ENCODE measurements at places on chromosomes 12 and 14.

- no peak for DNase-seq
Observed at GRCh38 chr14:69350892-69351291, 47.2 kb downstream of the ERH start.

- no peak for DNase-seq
Observed at GRCh38 chr14:52313462-52313861, 650 bp upstream of the PTGER2 start.

DNA sequence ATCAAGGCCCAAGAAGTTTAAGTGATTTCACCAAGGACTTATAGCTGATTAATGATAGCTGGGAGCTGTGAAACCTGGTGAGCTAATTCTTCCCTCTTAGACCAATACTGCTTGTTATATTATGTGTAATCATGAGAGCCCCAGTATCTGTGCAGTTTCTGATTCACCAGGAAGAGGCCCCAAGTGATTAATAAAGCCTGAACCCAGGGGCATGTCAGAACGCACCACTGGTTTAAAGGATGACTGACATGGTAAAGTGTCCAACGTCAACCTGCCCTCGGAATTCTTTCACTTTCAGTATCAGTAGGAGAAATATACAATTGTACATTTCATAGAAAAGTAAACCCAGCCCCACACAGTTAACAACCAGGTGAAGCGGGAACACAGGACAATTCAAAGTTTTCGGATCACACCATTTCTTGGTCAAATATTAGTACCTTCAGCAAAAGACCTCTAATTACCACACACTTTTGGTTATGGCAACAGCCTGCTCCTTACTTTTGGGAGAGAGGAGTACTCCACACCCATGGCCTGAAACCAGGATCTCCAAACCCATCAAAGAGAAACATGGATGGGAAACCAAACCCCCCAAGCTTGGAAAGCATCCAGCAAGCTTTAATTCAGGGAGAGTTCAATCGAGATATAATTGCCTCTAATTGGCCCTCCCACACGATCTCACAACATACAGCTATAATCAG lies 28.5 kb downstream of the TMCC3 start:
- DNase-seq = no peak

GRCh38 chr12:59317598-59317997 lies 278.2 kb upstream of the SLC16A7 start:
- no peak for DNase-seq

- DNase-seq = no peak
Observed at GRCh38 chr12:109309381-109310246, 530 bp upstream of the FOXN4 start.

GRCh38 chr12:106774808-106775524 lies 484 bp downstream of the RIC8B start:
- no peak for DNase-seq

GRCh38 chr12:67594888-67595287 lies 53.7 kb upstream of the DYRK2 start:
- no peak for DNase-seq

DNA sequence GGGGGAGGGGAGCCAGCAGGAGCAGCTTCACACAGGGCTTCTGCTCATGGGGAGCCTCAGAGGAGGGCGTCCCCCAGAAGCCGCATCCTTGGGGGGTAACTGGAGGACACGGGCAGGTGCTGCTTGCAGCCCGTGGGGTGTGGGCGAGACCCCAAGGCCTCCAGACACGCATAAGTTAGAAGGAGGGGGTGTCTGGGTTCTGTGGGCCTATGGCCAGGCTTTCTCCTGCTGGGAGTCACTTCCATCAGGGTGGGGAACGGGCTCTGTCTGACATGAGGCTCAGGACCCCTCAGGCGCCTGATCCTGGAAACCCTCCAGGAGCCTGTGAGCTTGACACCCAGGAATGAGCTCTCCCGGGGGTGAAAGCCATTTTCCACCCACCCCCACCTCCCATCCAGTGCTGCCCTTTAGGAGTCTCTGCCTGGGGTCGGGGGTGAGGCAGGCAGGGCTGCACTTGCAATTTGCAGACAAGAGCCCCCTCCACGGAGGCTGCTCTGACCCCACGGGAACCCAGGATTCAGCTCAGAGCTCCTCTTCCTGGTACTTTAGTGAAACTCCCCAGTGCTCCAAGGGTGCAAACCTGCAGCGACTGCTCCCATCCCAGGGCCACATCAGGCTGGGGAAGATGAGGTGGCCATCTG lies 325.7 kb downstream of the ADGRD1 start:
- no peak for DNase-seq

GRCh38 chr14:92515546-92516343 lies 2.2 kb downstream of the RIN3 start:
- DNase-seq = no peak

GRCh38 chr12:121538699-121539061 lies 42.1 kb downstream of the KDM2B start:
- DNase-seq = no peak

DNA sequence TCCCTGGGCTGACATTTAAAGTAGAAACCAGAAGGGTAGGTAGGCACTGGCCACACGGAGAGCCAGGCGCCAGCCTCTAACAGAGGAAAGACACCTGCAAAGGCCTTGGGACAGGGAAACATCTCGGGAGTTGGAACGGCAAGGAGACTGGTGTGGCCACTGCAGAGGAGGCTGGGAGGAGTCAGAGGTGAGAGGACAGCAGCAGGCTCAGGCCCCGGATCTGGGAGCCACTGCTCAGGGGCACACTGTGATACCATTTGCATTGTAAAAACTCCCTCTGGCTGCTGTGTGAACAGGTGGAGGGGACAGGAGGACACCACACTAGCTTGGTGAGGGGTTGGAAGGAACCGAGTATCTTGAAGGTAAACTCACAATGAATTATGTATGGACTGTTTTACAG lies 2.7 kb downstream of the ANHX start:
- no peak for DNase-seq

GRCh38 chr14:90658541-90658967 lies 157.7 kb downstream of the TTC7B start:
- DNase-seq = no peak

- no peak for DNase-seq
Observed at GRCh38 chr14:57609192-57610075, 115.8 kb upstream of the CCDC198 start.

GRCh38 chr14:56044196-56044595 lies 74.0 kb upstream of the PELI2 start:
- no peak for DNase-seq

DNA sequence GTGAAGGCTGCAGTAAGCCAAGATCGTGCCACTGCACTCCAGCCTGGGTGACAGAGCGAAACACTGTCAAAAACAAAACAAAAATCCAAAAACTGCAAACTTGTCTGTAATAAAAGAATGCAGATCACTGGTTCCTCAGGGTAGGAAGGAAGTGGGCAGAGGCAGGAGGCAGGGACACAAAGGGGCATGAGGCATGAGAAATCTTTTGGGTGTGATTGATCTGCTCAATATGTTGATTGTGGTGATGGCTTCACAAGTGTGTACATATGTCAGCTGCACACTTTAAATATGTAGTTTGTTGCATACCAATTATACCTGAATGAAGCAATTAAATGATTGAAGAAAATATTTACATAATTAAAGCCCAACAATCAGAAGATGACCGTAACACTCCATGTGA lies 117.6 kb downstream of the CMAS start:
- no peak for DNase-seq

GRCh38 chr14:104458845-104459244 lies 120.7 kb upstream of the C14orf180 start:
- DNase-seq = no peak

- no peak for DNase-seq
Observed at GRCh38 chr14:64324461-64324860, 30.3 kb upstream of the ESR2 start.

DNA sequence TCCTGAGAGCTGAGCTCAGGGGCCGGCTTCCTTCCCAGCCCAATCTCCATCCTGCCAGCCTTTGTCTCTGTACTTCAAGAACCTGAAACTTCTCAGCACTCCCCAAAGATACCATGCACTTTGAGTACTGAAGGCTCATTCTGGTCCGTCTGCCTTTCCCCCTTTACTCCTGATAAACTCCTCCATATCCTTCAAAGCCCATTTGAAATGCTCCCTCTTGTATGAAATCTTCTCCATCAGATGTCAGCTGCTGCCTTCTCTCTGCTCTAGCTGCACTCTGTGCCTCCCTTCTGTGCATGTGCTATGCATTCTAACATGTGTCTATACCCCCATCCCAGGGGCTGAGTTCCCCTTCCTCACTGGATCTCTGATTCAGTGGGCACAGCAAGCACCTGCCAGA lies 52.1 kb downstream of the PITPNM2 start:
- no peak for DNase-seq

GRCh38 chr12:39277416-39277815 lies 165.5 kb downstream of the KIF21A start:
- DNase-seq = no peak

DNA sequence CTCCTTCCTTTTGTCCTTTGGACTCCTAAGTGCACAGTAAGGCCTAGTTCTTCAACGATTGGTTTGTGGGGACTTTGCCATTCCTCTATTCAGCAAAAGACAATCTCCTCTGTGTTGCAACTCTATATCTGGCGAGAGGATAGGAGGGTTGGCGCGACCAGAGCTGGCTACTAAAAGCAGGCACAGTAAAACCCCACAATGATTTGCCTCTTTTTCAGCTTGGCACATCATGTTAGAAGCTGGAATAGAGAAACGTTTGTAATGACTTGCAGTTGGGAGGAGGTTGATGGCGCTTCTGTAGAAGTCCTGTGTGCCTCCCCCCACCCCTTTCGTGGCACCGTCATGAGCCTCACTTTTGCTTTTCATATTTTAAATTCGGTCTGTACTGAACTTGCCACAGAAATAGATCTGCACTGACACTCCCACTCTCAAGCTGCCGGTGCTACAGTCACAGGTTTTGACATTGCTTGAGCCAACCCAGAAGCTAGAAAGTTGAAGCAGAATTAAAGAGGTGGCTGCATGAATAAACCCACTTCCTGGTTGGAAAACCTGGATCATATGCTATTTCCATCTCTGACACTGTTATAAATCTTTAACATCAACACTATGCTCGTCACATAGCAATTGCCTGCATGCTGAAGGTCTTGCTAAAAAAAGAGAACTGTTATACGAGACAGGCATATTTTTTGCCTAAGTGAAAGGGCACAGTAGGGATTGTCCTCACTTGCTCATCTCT lies 315.3 kb upstream of the PRICKLE1 start:
- DNase-seq = no peak

- no peak for DNase-seq
Observed at GRCh38 chr14:76752744-76753143, 8.5 kb upstream of the VASH1 start.

- no peak for DNase-seq
Observed at GRCh38 chr14:77309131-77309530, 11.6 kb downstream of the POMT2 start.

DNA sequence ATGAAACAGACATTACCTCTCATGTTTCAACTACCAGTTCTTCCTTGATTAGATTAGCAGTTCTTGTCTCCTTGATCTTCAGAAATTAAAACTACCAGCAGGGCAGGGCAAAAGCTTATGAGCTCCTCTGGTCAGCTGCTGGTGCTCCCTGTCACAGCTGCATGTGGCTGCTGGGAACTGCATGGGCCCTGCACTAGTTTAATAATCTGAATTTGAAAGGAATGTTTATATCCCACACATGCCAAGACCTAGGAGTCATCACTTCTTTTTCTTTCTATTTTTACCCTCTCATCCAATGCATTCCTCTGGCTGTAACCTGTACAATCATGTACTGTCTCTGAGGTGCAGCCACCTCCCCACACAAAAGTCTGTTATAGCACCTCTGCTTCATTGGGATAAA lies 73.9 kb downstream of the ARMH4 start:
- DNase-seq = no peak

- no peak for DNase-seq
Observed at GRCh38 chr12:90562671-90563070, 392.3 kb downstream of the CCER1 start.

GRCh38 chr12:29346769-29347421 lies 34.1 kb downstream of the ERGIC2 start:
- no peak for DNase-seq

GRCh38 chr12:58224536-58225105 lies 283.3 kb downstream of the ATP23 start:
- no peak for DNase-seq

DNA sequence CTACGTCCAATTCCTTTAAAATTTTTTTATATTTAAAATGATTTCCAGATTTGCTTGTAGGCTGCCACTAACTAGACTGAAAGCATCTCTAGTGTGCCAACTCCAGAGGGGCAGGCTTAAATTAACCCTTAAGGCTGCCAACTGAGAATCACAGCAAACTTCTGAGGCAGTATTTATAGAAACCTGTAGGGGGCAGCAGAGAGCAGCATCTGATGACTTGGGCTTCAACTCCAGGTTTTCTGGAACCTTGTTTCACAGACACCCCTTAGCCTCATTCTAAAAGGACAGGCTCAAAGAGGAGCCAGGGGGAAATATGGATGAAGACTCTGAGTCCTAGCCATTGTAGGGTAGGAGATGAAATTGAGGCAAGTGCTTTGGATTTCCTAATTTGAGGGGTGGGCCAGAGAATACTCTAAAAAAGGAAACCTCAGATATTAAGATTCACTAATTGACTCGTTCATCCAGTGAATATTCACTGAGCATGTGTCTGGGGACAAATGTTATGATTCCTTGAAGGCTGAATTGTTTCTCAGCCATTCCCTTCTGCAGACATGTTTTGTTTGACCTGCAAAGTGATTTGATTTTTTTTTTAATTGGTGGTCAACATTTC lies 63.3 kb upstream of the HSPB8 start:
- DNase-seq = peak; percentile 34

DNA sequence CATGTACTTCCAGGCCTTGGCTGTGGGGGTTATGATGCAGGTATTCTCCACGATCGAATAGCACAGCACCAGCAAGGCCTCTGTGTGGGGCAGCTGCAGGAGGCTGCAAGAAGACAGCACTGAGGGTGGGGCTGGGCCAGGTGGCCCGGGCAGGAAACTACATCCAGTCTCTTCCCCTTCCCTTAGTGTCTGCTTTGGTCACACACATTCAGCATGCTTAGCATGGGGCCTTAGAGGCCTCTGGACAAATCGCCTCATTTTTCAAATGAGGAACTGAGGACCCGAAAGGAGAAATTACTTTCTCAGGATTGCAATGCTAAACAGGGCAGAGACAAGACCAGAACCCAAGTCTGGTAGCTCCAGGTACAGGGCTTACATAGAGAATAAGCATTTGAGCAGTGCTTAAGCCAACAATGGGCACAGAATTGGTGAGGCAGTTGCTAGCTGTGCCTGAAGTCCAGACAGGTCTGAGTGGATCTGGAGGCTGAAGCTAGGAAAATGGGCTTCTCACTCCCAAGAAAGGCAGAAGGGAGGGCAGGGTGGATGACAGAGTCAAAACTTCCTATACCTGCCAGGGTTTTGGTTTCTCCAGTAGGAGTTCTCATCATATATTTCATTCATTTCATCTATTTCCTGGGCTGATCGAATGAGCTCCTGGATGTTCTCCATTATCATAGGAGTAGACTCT lies 3.5 kb downstream of the ACRBP start:
- no peak for DNase-seq

- no peak for DNase-seq
Observed at GRCh38 chr12:2393016-2393415, 340.2 kb downstream of the CACNA1C start.

- DNase-seq = no peak
Observed at GRCh38 chr14:35565871-35566464, 32.0 kb downstream of the INSM2 start.
